ENCODE measurements at places on chromosomes 12 and 14.

DNA sequence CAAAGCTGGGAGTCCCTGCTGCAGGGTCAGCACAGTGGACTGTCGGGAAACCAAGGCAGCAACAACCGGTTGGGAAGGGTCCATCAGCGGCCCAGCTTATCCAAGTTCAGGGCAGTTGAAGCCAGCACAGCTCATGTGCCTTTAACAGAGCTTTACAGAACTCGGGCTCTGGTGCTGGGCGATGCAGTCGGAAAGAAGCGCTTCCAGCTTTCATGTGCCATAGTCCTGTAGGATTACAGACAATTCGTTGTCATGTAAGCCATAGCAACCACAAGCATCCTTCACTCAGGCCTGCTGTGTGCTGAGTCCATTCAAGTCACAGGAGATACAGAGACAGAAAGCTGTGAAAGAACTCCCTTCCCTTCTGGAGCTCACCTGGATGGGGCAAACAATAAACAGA lies 3.5 kb upstream of the FAM181A start:
- DNase-seq, result no peak

GRCh38 chr14:51922624-51923023 lies 62.2 kb downstream of the GNG2 start:
- no peak for DNase-seq

GRCh38 chr14:54610051-54610977 lies 43.4 kb downstream of the SAMD4A start:
- DNase-seq, result no peak

DNA sequence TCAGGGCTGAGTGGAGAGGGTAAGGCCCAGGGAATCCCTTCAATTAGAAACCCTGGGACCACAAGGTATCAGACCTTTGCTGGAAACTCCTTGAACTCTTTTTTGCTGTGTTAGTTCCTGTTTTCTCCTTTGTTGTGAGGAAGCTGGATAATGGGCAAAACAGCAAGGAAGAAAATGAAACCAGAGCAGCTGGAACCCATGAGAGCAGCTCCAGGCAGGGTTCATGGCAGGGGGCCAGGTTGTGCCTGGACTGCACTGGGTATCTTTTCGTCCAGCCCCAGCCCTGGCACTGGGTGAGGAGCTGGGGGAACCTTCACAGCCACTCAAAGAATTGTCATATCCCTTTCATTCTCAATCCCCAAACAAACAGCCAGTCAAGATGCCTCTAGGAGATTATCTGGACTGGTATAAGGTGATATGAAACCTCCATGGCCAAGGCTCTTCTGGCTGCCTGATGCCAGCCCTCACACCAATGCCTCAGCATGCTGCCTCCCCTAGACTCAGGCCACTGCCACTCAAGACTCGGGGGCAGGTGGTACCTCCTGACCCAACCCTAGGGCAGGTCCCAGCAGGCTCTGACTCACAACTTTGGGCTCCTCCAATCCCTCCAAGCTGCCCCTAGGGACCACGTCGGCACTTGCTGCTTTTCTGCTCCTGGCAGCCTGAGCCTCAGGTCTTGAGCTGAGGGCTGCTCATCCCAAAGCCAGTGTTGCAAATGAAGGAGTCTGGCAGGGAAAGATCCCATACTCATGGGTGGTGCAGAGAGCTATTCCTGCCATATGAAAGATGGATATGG lies 16.5 kb downstream of the FAM186B start:
- DNase-seq, result no peak

- no peak for DNase-seq
These were observed 267.6 kb downstream of the ADGRD1 start for GRCh38 chr12:131221061-131221956.

- DNase-seq, result no peak
These were observed 4.8 kb downstream of the SLC8A3 start for GRCh38 chr14:70183991-70184390.

GRCh38 chr12:81207173-81207572 lies 129.3 kb downstream of the ACSS3 start:
- no peak for DNase-seq

GRCh38 chr12:58509116-58509885 lies 411.0 kb downstream of the LRIG3 start:
- DNase-seq, result no peak

GRCh38 chr12:47094804-47095203 lies 15.0 kb upstream of the AMIGO2 start:
- DNase-seq, result no peak

DNA sequence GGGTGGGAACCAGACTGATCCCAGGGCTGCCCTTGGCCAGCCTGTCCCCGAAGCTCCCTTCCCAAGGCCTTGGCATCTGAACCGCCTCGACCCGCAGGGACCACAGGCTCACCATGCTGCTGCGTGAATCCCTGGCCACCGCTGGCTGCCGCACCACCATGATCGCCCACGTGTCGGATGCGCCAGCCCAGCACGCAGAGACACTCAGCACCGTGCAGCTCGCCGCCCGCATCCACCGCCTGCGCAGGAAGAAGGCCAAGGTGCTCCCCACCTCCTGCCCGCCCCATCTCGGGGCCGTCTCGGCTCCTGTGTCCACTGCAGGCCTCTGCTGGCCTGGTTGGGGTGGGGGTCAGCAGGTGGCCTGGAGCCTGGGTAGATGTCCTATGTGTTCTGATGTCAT lies 35.7 kb downstream of the KIF26A start:
- DNase-seq, result no peak
